Esophagus (tissue), 2 donors: ENCODE measurements at places on chromosomes 5 and 9. TPM values are rescaled to one million over a fixed set of nuclear protein-coding genes. Genes with fewer than 3 reads are reported as not detected.

The NRARP gene
- polyA plus RNA-seq: 1.6 TPM

The MARVELD2 gene
- polyA plus RNA-seq: 4.7 TPM

The OR1Q1 gene
- not detected for polyA plus RNA-seq

The PRDM9 gene
- polyA plus RNA-seq: not detected

The UBE2QL1 gene
- polyA plus RNA-seq: 0.16 TPM

The TMC1 gene
- 6.1 TPM for polyA plus RNA-seq

The CARTPT gene
- 0.28 TPM for polyA plus RNA-seq

The ARHGEF37 gene
- polyA plus RNA-seq: 11.6 TPM

The ADRA1B gene
- 0.08 TPM for polyA plus RNA-seq

The ZNF462 gene
- 5.8 TPM for polyA plus RNA-seq

The TTC23L gene
- not detected for polyA plus RNA-seq

The CCDC127 gene
- 1.7 TPM for polyA plus RNA-seq

The FAM81B gene
- polyA plus RNA-seq: not detected

The PIP5KL1 gene
- 4.8 TPM for polyA plus RNA-seq

The MED27 gene
- polyA plus RNA-seq: 19.2 TPM

The GRXCR2 gene
- 0.02 TPM for polyA plus RNA-seq

The KIF2A gene
- 3.3 TPM for polyA plus RNA-seq

The SHB gene
- 14.7 TPM for polyA plus RNA-seq

The NOXA1 gene
- polyA plus RNA-seq: 14.3 TPM

The PTPN3 gene
- polyA plus RNA-seq: 14.7 TPM

The LCP2 gene
- 2.4 TPM for polyA plus RNA-seq

The PCDHGA2 gene
- polyA plus RNA-seq: 0.27 TPM

The YTHDC2 gene
- polyA plus RNA-seq: 7.5 TPM

The TAF11L10 gene
- not detected for polyA plus RNA-seq

The FOXI1 gene
- polyA plus RNA-seq: not detected

The RMI1 gene
- 3.6 TPM for polyA plus RNA-seq

The SH2D3C gene
- 2.8 TPM for polyA plus RNA-seq

The CXCL14 gene
- polyA plus RNA-seq: 88.9 TPM

The OBP2B gene
- polyA plus RNA-seq: not detected

The PCDHB3 gene
- 0.14 TPM for polyA plus RNA-seq

The RNF208 gene
- 13.3 TPM for polyA plus RNA-seq

The SPINK13 gene
- polyA plus RNA-seq: not detected

The SCGB3A2 gene
- polyA plus RNA-seq: not detected

The SLC6A18 gene
- not detected for polyA plus RNA-seq

The DBH gene
- polyA plus RNA-seq: 0.01 TPM

The GABRA1 gene
- not detected for polyA plus RNA-seq

The ZDHHC11 gene
- polyA plus RNA-seq: 4.0 TPM

The SLC36A3 gene
- not detected for polyA plus RNA-seq

The LEAP2 gene
- 2.2 TPM for polyA plus RNA-seq

The RLN1 gene
- 0.21 TPM for polyA plus RNA-seq

The OTP gene
- not detected for polyA plus RNA-seq

The FRRS1L gene
- 0.08 TPM for polyA plus RNA-seq

The ENTPD2 gene
- 1.5 TPM for polyA plus RNA-seq

The NOP16 gene
- polyA plus RNA-seq: 50.6 TPM

The GADD45G gene
- 19.8 TPM for polyA plus RNA-seq

The ARSB gene
- 0.61 TPM for polyA plus RNA-seq

The RLN2 gene
- 0.35 TPM for polyA plus RNA-seq

The ARID3C gene
- polyA plus RNA-seq: not detected

The PDCD1LG2 gene
- polyA plus RNA-seq: 0.19 TPM

The PLAC8L1 gene
- polyA plus RNA-seq: not detected

The SPOCK1 gene
- 0.86 TPM for polyA plus RNA-seq
